Tongue (tissue), 3 donors: ENCODE measurements at places on chromosomes 5 and 9. TPM values are rescaled to one million over a fixed set of nuclear protein-coding genes. Genes with fewer than 3 reads are reported as not detected.

DNA sequence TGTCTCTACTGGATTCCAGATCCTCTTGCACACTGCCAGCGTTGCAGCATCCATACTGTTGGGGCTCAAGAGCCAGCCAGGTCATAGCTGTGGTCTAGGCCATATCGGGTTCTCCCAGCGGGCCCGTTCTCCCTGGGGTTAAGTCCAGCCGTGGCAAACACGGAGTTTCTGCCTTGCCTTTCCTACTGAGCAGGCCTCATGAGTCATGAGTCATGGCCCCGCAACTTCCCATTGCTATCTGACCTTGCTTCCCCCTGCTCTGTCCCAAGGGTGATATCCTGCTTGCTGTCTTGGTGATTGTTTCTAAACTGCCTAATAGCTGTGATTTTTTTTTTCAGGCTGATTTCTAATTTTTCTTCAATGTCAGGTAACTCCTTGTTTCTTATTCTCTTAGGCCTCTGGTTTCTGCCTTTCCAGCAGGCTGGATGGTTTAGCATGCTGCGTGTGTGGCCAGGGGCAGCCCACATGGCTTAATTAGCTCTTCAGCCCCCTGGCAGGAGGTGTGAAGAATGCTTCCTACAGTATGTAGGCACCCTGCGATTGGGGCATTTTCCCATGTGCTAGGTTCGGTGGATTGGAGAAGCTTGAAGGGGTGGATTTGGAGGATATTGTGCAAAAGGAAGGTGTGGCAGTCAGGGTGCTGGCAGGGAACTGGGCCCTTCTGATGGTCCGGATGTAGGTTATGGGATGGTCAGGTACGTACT, 18.7 kb downstream of the DAPK1 start:
- no peak for DNase-seq

- no peak for DNase-seq
Measured at GRCh38 chr5:138109463-138110265, 25.8 kb downstream of the WNT8A start.

TMC1 gene
- 0.62 TPM for total RNA-seq

ZNF346 gene
- total RNA-seq = 21.0 TPM

SPATA31A6 gene
- total RNA-seq = not detected

FAXDC2 gene
- 18.9 TPM for total RNA-seq
